ENCODE measurements at places on chromosomes 5 and 9.

GRCh38 chr5:141878186-141878710 is at the start of gene PCDH1:
Gene PCDH1, minus strand, starts transcription at chr5:141878410. Its CDS starts 148 bp downstream, at chr5:141878262.
- peak; percentile 24 for DNase-seq

GRCh38 chr5:7705736-7706135 is 145.2 kb downstream of the CFAP90 start:
- DNase-seq, result no peak

DNA sequence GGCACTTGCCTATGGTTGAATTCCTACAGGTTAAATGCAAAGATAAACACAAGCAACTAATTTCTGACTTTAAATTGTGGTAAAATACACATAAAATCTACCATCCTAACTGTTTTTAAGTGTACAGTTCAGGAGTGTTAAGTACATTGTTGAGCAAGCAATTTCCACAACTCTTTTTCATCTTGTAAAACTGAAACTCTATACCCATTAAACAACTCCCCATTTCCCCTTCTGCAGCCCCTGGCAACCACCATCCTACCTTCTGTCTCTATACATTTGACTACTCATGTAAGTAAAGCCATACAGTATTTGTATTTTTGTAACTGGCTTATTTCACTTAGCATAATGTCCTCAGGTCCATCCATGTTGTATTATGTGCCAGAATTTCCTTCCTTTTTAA is 38.5 kb upstream of the STX17 start:
- DNase-seq, result no peak

GRCh38 chr9:124188331-124189110 is 69.2 kb upstream of the NEK6 start:
- no peak for DNase-seq

DNA sequence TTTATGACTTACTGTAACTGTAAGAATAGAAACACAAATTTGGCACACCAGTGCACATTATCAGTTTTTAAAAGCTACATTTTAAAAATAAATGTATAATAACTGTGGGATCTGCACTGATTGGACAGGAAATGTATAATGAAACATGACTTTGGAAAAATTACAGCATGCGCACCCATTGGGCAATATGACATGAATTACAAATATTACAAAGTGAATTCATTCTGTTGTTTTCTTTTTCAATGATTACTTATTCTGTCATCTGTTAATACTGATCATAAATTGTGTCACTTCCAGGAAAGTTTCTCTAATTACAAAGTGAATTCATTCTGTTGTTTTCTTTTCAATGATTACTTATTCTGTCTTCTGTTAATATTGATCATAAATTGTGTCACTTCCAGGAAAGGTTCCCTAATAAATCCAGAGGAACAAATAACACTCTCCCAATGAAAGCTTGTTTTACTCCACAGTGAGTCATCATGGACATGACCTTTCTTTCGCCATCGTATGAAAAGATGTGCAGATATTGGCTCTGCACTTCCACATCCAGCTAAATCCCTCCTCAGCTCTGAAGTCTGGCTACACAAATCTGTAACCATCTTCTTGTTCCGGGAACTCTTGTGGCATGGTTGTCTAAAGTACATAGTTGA is 297.0 kb upstream of the HAPLN1 start:
- DNase-seq, result no peak

- no peak for DNase-seq
Measured at GRCh38 chr5:176741561-176742211, 68.7 kb upstream of the UNC5A start.

GRCh38 chr5:142048272-142048671 is 35.4 kb upstream of the GNPDA1 start:
- no peak for DNase-seq

DNA sequence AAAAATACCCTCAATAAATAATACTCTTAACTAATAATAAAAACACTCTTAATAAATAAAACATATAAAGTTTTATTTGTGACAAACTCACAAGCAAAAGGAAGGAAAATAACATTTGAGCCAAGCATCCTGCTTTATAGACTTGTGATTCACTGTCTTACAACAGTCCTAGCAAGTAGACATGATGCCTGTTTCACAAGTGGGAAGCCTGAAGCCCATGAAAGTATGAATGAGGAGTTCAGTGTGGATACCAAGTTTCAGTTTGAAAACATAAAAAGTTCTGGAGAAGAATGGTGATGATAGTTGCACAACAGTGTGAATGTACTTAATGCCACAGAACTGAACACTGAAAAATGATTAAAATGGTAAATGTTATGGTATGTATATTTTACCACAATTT is 10.9 kb downstream of the HABP4 start:
- DNase-seq, result no peak

GRCh38 chr9:110742741-110743371 is 74.3 kb downstream of the MUSK start:
- no peak for DNase-seq

DNA sequence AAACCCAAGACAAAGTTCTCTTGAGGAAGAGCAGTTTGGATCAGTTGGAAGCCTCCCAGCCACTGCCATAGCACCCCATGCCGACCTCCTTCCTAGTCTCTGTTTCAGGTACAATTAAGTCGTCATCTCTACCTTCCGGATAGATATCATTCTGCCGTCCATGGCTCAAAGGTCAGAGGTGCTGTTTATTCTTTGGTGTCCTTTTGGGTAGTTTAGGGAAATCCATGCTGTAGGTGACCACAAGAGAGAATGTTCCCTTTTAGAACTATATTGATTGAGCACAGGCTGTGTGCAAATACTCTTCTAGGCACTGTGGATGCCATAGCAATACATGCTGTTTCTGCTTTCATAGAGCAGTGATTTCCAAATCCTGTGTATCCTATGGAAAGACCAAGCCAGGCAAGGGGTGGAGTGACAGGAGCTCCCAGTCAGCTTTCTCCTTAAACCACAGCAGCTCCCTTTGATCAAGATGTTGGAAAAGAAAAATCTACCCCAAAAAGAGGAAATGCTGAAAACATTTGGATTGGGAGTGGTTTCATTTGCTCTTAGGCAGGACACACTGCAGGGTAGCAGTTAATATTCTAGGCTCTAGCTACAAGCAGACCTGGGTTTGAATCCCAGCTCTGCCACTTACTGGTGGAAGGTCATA is 127.9 kb downstream of the PALM2AKAP2 start:
- DNase-seq, result no peak

All from activated CD4-positive, alpha-beta T cell treated with anti-CD3 and anti-CD28 coated beads, Interleukin-2, amount 50 U/mL, for 48 hours (primary cell).